HT-29 (cell line): ENCODE measurements at places on chromosomes 5 and 9. TPM values are rescaled to one million over a fixed set of nuclear protein-coding genes. Genes with fewer than 3 reads are reported as not detected.

DNA sequence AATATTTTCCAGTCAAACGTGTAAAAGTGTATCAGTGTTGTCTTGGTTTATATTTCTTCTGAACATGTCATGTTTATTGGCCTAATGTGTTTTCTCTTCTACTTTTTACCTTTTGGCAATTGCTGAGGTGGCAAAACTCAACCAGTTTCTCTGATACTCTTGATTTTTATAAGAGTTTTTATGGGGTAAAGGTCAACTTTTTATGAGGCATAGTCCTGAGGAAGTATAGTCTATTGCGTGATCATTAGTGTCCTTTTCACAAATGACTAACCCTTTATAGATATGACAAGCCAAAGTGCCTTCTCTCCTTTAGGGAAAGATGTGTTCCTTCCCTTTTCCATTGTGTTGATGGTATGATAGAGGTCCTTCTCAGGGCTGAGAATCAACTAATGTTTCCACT lies 32.9 kb downstream of the OCLN start:
- DNase-seq = peak; percentile 65

GRCh38 chr5:111398013-111398412 lies 114.3 kb downstream of the STARD4 start:
- no peak for DNase-seq

GRCh38 chr5:117769877-117770276 lies 1195.3 kb upstream of the SEMA6A start:
- DNase-seq = no peak

DNA sequence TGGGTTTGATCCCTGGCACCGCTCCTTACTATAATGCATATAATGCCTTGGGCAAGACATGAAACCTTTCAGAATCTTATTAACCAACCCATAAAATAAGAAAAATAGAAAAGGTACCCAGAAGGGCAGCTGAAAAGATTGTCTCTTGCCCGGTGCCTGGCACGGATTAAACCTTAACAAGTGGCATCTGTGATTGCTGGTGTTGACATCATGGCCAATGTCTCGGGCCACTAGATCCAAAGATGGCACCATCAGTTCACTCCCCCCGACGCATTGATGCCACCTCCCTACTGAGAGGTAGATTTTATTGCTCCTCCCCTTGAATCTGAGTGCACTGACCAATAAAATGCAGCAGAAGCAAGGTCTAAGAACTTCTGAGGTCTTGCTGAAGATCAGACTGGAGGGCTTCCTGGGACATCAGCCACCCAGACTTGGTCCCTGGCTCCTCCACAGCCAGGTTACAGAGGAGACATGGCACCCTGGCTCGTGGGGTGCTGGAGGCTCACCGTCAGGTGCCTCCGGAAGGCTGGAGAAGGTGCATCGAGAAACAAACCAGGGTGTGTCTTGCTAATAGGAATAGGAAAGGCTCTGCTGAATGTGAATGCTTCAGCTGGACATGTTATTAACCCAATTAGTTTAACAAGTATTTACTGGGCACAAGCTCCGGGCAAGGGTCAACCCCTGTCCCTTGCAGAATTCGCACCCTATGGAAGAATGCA lies 80.0 kb upstream of the COL5A1 start:
- DNase-seq = no peak

- no peak for DNase-seq
Measured at GRCh38 chr9:126514037-126514821, 99.5 kb upstream of the LMX1B start.

GRCh38 chr9:70438341-70438928 lies 24.0 kb upstream of the KLF9 start:
- peak; percentile 62 for DNase-seq

GRCh38 chr9:32755730-32756129 lies 27.6 kb upstream of the TMEM215 start:
- no peak for DNase-seq

- no peak for DNase-seq
Measured at GRCh38 chr5:137705106-137705505, 30.8 kb downstream of the KLHL3 start.

Gene BAAT
- 0.28 and 0.57 TPM in 2 replicates for total RNA-seq

Gene NIPSNAP3A
- total RNA-seq = 7.0 TPM in 2 replicates

Gene CDKN2A
- total RNA-seq = 871 and 958 TPM in 2 replicates
